Stimulated activated CD8-positive, alpha-beta memory T cell treated with anti-CD3 and anti-CD28 coated beads, Interleukin-7, amount 100 ng/mL, for 4 hours (primary cell): ENCODE measurements at places on chromosomes 16 and 17.

DNA sequence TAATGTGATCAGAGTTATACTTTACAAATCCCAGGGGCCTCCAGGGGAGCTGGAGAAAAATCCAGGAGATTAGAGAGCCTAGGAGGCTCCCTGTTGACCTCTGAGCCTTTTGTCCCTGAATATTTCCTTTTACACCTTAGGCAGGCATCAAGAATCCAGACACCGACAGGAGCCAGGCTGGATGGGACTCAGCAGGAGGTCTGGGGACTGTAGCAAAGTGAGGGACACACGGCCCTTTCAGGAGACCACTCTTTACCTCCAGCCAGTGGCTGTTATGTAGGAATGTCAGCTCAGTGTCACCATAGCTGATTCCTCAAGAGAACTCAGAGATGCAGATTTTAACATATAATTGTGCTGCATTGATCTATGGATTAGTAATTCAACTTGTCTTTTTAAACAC is 198.4 kb downstream of the SHISA9 start:
- no peak for DNase-seq

DNA sequence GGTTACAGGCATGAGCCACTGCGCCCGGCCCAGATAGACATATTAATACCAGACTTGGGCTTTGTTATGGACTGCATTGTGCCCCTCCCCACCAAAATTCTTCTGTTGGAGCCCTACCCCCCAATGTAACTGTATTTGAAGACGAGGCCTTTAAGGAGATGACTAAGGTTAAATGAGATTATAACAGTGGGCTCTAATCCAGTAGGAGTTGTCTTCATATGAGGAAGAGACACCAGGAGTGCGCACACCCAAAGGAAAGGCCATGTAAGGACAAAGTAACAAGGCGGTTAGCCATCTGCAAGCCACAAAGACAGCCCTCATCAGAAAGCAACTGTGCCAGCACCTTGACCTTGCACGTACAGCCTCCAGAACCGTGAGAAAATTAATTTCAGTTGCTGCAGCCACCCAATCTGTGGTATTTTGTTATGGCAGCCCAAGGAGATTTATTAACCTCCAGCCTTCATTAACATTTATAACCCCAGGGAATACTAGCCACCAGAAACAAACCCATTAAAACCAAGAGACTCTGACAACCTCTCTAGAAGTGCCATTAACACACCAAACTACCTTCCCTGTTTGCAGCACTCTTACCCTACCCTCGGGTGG is 107.6 kb downstream of the TTC19 start:
- DNase-seq: no peak

DNA sequence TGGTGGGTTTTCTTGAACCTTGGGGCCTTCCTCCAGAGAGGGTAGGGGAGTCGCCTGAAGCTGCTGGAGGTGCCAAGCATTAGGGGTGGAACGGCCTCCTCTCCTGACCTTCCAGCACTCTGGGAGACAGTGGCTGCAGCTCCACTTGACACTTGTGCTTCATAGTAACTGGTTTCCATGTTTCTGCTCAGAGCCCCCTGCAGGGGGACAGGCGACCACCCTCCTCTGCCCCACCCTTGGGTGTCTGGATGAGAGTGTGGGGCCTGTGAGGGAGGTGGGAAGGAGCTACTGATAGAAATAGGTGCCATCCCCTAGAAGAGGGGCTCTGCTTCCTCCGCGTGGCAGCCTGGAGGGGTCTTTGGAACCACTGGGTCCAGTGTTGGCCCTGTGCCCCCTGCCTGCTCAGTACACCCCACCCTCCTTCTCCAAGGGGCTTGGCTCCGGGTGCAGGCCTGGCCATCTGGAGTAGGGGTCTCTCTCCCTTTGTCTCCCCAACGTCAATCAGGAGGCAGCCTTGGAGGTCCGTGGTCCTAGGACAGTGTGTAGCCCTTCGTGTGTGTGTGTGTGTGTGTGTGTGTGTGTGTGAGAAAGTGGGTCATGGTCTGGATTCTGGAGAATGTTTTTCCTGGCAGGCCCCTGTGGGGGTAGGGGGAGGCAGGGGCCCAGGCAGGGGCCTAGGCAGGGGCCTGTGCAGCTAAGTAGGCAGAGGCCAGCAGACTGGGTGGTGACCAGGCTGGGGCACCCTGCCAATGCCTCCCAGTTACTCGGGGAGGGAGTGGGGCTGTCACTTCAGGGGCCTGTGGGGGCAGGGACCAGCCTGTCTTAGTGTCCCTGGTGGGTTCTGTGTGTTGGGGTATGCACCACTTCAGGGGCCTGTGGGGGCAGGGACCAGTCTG is 4.9 kb downstream of the LASP1 start:
- DNase-seq: no peak

DNA sequence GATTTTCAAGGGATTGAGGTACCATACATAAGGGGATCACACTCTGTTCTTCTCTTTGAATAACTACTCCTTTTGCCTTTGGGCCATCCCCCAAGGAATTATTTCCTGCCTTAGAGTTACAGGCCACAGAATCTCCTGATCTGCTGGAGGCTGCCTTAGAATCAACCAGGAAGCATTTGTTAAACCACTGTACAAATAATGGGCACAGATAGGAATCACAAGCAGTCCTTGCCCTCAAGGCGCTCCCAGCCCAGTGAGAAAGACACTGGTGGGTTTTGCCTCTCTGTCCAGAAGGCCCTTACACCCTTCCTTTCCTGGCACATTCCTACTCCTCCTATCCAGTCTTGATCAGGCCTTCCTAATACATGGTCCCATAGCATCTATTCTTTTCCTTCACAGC is 45.9 kb downstream of the MRTFB start:
- DNase-seq: no peak

- no peak for DNase-seq
Observed at GRCh38 chr17:37312137-37312923, 63.5 kb upstream of the C17orf78 start.
